Sigmoid colon (tissue), 7 donors: ENCODE measurements at places on chromosomes 2 and 18. TPM values are rescaled to one million over a fixed set of nuclear protein-coding genes. Genes with fewer than 3 reads are reported as not detected.

DNA sequence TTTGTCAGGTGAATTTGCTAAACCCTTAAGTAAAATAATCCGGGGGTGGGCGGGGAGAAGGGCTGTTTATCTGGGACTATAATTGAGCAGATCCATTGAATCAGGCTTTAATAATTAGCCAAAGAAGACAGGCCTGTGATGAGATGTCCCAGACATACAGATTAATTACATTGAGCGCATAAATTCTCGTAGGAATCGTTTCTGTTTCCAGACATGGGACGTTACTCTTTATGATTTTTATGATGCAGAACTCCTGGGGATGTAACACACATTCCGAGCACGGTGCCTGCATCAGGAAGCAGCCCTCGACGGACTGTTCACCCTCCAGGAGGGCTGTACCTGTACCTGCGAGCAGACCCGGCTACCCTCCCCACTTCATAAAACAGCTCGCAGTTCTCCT, 88.9 kb downstream of the SMIM21 start:
- no peaks in the 10 kb centered on the region for H3K36me3 ChIP-seq
- H3K27ac ChIP-seq = no peak overlapping the region
- no peaks in the 10 kb centered on the region for H3K4me1 ChIP-seq
- DNase-seq = no peak
- H3K4me3 ChIP-seq = no peak overlapping the region

GRCh38 chr2:39603436-39603835, 62.3 kb upstream of the TMEM178A start:
- no peak overlapping the region for H3K4me3 ChIP-seq
- DNase-seq = no peak

DNA sequence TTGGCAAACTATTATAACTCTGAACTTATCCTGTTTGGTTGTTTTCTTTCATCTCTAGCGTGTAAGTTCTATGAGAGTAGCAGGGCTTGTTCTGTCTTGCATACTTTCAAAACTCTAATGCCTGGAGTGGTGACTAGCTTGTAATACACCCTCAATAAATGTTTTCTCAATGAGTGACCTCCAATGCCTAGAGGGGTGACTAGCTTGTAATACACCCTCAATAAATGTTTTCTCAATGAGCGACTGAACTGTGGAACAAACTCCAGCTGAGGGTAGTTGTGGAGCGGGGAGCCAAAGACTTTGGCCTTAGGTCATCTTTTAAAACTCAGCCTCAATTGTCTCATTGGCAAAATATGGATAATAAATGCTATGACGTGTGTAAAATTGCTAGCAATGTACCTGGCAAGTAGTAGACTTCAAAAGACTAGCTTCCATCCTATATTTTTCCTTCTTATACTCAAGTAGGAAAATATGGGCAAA, 1.8 kb downstream of the GPD2 start:
- H3K27ac ChIP-seq = no peak overlapping the region
- H3K4me3 ChIP-seq = no peak overlapping the region
- no peak for DNase-seq
- H3K4me1 ChIP-seq = peaks cover 18% of the 10 kb centered on the region

GRCh38 chr2:4465671-4466070, 762.3 kb downstream of the DCDC2C start:
- H3K27me3 ChIP-seq = no peaks in the 10 kb centered on the region
- no peak for DNase-seq

- no peak overlapping the region for H3K4me3 ChIP-seq
- no peaks in the 10 kb centered on the region for H3K36me3 ChIP-seq
- no peaks in the 10 kb centered on the region for H3K27me3 ChIP-seq
- H3K4me1 ChIP-seq = no peaks in the 10 kb centered on the region
- H3K27ac ChIP-seq = no peak overlapping the region
These were observed 494.7 kb upstream of the SETBP1 start for GRCh38 chr18:44186001-44186400.

DNA sequence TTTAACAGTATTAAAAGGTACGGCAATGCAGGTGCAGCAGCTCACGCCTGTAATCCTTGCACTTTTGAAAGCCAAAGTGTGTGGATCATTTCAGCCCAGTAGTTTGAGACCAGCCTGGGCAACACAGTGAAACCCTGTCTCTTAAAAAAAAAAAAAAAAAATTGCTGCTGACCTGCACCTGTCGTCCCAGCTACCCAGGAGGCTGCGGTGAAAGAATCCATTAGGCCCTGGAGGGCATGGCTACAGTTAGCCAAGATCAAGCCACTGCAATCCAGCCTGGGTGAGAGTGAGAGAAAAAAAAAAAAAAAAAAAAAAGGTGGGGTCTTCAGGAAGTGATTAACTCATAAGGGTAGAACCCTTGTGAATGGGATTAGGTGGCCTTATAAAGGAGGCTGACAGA, 12.8 kb downstream of the CUL3 start:
- no peak overlapping the region for H3K4me3 ChIP-seq
- H3K27me3 ChIP-seq = no peaks in the 10 kb centered on the region
- H3K27ac ChIP-seq = no peak overlapping the region
- peaks cover 66% of the 10 kb centered on the region for H3K4me1 ChIP-seq

GRCh38 chr18:21163647-21164547, 52.3 kb upstream of the ROCK1 start:
- H3K27ac ChIP-seq = peak overlapping the region; percentile 75
- no peaks in the 10 kb centered on the region for H3K27me3 ChIP-seq
- H3K4me1 ChIP-seq = no peaks in the 10 kb centered on the region
- DNase-seq = no peak

GRCh38 chr2:71558300-71559051, 105.1 kb downstream of the DYSF start:
- no peak for DNase-seq
- no peak overlapping the region for H3K27ac ChIP-seq
- peaks cover 20% of the 10 kb centered on the region for H3K36me3 ChIP-seq
- no peak overlapping the region for H3K4me3 ChIP-seq
- no peaks in the 10 kb centered on the region for H3K4me1 ChIP-seq
- H3K27me3 ChIP-seq = no peaks in the 10 kb centered on the region

- no peak for DNase-seq
- H3K4me3 ChIP-seq = no peak overlapping the region
- H3K27ac ChIP-seq = no peak overlapping the region
- no peaks in the 10 kb centered on the region for H3K27me3 ChIP-seq
- H3K4me1 ChIP-seq = peaks cover 6% of the 10 kb centered on the region
- H3K36me3 ChIP-seq = no peaks in the 10 kb centered on the region
These were observed 601.0 kb downstream of the XIRP2 start for GRCh38 chr2:167489325-167489724.

COLEC11 gene
- 8.2 TPM for total RNA-seq
